Stimulated activated CD8-positive, alpha-beta memory T cell treated with anti-CD3 and anti-CD28 coated beads, Interleukin-4, amount 100 ng/mL, for 4 hours (primary cell): ENCODE measurements at places on chromosomes 6 and 20.

GRCh38 chr20:46977909-46978588, 83.4 kb downstream of the EYA2 start:
- DNase-seq = no peak

GRCh38 chr20:43920797-43921196, 6.1 kb downstream of the TOX2 start:
- DNase-seq = no peak

DNA sequence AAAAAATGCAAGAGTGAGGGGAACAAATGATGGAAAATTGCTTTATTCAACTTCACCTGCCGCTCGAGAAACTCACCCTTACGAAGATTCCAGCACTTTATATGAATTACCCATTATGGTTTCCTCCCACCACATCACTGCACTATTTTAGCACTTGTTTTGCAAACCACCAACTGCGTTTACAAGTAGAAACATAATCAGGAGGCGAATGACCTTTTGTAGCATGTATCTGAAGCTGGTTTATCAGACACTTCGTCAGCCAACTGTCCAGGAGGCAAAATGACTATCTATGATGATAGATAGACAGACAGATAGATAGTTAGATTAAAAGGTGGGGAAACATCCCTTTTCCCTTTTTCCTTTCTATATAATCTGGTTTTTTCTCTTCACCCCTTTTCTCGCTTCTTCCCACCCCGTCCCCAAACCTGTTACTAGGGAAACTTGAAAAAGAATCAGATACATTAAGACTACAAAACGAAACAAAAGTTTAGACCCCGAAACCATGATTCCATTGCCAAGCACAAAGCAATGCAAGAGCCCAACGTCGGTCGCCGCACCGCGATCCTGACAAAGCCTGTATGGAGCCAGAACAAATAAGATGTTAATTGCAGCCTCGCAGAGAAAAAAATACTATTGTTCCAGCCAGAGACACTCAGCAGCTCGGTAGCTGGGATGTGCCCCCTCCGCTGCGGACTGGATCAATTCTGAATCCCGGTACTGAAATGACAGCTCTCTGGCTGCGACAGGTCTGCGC, 933 bp upstream of the ADGRB3 start:
- no peak for DNase-seq

GRCh38 chr6:156455847-156456246, 321.3 kb upstream of the ARID1B start:
- no peak for DNase-seq

- no peak for DNase-seq
Measured at GRCh38 chr6:31096656-31097055, 15.7 kb downstream of the C6orf15 start.

DNA sequence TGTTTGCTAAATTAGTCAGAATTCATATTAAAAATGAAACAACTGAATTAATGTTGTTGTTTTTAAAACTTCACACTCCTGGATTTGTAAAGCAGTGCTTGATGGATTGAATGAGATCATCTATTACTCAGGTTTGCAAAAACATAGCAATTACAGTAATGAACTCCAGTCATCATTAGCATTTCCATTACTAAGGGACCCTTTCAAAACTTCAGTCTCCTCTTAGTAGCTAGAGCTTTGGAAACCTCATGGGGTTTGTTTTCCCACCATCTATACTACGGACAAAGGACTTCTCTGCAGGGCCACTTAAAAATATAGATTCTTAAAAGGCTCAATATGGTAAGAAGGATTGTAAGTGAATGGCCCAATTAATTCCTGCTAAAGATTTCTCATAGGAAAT, 209.9 kb upstream of the PRND start:
- no peak for DNase-seq

GRCh38 chr20:51797357-51798025, 4.8 kb downstream of the SALL4 start:
- DNase-seq = no peak

GRCh38 chr6:90082847-90083246, 188.6 kb downstream of the GJA10 start:
- DNase-seq = no peak

DNA sequence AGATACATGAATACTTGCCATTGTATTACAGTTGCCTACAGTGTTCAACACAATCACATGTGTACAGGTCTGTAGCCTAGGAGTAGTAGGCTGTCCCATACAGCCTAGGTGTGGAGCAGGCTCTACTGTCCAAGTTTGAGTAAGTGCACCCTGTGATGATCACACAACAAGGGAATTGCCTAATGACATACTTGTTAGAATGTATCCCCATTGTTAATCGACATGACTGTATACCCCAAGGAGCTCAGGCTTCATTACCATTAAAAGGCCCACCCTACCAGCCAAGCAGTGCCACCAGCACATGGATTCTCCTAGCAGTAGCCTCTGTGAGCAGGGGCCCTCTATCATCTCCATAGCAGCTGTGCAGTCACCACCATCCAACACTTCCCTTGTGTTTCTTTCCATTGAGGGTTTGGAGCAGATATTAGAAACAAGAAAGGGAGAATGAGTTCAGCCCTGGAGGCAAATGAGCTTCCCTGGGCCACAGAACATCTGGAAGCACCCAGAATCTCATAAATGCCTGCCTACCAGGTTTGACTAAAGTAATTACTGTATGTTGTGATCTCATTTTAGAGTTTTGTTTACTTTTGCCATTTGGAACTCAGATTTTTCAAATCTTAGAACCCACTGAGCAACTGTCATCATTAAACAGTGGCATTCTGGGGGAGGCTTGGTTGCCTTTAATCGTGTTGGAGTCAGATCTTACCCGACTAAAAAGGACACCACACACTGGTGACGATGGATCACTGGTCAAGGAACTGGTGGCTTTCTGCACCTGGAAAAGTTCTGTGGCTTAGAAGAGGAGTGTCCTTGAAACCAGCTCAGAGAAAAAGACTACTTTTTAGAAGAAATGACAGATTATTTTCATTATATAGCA, 104.9 kb downstream of the TULP4 start:
- no peak for DNase-seq

GRCh38 chr20:3660262-3661059, 2.7 kb downstream of the GFRA4 start:
- DNase-seq = no peak

DNA sequence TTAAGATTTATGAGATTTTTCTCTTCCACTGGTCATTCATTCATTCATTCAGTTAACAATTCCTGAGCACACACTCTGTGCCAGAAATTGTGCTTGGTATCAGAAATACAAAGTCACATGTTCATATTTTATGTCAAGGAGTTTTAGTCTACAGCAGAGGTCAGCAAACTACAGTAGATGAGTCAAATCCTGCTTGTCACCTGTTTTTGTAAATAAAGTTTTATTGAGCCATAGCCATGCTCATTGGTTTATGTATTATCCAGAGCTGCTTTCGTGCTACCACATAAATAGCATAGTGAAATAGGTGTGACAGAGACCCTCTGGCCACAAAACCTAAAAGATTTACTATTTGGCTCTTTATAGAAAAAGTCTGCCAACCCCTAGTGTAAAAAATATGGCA, 46.8 kb downstream of the THEMIS start:
- DNase-seq = no peak

DNA sequence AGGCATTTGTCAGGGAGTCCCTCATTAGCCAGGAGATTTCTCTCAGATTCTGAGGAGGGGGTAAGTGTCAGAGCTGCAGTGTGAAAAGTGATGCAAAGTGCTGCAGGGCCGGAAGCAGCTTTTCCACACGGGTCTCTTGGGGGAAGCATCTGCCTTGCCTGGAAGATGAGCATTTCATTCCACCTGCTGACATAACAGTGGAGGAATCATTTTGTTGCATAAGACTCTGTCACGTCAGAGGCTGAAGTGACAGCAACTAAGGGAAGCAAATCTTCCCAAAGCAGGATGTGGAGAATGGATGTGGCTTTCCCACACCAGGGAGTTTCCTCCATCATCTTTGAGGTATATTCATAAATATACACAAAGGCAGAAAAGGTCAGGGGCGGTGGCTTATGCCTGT, 22.8 kb downstream of the DCBLD1 start:
- DNase-seq = no peak

DNA sequence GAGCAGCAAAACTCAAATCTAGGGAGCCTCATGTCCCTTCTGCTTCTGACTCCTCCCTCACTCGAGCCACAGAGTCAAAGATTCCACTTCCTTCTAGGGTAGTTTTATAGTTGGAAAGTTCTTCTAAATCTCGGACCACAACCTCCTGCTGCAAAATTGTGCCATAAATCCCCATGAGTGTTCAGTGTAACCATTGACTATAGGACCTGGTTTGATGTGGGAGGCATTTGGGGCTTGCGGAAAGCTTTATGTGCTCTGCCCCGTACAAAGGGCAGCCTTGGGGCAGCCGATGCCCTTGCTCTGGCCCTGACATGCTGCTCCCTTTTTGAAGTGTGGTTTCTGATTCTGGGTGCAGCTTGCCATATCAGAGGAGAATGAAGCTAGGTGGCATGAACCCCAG, 43.6 kb upstream of the IER3 start:
- no peak for DNase-seq

GRCh38 chr6:15894973-15895725, 232.3 kb upstream of the DTNBP1 start:
- DNase-seq = no peak

DNA sequence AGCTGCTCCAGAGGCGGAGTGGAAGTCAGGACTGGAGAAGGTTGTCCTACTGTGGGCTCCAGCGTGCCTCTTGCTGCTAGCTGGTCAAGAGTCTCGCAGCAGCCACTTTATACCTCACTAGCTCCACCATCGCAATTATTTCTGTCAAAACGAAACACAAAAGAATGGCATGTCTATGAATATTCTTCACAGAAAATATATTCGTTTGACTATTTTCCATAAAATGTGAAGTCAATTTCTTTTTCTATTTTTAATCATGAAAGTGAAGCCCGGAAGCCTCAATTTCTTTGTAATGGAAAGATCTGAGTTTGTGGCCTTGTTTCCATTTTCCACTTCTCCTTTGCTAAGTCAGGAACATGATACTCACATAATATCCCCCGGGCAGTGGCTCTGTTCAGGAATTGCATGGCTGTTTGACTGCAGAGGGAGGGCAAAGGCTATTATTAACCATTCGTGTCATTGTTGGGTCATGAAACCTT, 51.7 kb downstream of the DTD1 start:
- DNase-seq = no peak

DNA sequence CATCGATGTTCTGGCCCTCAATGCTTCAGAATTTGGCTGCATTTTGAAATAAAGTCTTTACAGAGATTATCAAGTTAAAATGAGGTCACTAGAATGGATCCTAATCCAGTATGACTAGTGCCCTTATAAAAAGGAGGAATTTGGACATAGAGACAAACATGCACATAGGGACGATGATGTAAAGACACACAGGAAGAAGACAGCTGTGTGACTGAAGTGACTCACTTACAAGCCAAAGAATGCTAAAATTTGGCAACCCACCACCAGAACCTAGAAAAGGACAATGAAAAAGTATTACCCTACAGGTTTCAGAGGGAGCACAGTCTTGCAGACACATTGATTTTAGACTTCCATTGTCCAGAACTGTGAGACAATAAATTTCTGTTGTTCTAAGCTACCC, 322.8 kb upstream of the GJE1 start:
- DNase-seq = no peak

- DNase-seq = no peak
Measured at GRCh38 chr6:28425944-28426541, 17.2 kb downstream of the ZSCAN23 start.

DNA sequence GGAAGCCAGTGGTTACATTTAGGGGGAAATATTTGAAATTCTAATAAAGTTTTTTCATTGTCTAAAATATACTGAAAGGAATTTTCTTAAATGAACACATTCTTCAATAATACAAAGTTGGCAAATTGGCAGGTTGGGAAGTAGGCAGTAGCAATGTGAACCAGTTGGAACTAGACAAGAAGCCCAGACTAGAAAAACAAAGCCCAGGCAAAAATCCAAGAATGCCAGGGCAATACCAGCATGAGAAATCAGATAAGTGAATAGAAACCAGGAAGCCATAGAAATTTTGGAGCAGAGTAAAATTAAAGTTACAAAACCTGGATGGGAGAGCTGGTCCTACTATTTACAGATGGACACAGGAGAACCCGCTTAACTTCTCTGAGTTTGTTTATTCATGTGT, 52.2 kb downstream of the TPBG start:
- no peak for DNase-seq
